Right ventricle myocardium superior (tissue), 1 donor: ENCODE measurements at places on chromosomes 4 and X. TPM values are rescaled to one million over a fixed set of nuclear protein-coding genes. Genes with fewer than 3 reads are reported as not detected.

CLDN24 gene
- not detected for total RNA-seq

POU3F4 gene
- total RNA-seq = not detected

CCNB3 gene
- 0.11 TPM for total RNA-seq

TRAPPC2 gene
- 6.8 TPM for total RNA-seq

CBR4 gene
- total RNA-seq = 23.5 TPM

HEPH gene
- 8.8 TPM for total RNA-seq

POLN gene
- 2.3 TPM for total RNA-seq

TCEAL7 gene
- 1.7 TPM for total RNA-seq

BRCC3 gene
- total RNA-seq = 18.4 TPM

HHIP gene
- total RNA-seq = not detected

KIAA1210 gene
- total RNA-seq = not detected

PACRGL gene
- 6.1 TPM for total RNA-seq

IRAK1 gene
- total RNA-seq = 34.2 TPM

JCHAIN gene
- total RNA-seq = 4.4 TPM

DNA sequence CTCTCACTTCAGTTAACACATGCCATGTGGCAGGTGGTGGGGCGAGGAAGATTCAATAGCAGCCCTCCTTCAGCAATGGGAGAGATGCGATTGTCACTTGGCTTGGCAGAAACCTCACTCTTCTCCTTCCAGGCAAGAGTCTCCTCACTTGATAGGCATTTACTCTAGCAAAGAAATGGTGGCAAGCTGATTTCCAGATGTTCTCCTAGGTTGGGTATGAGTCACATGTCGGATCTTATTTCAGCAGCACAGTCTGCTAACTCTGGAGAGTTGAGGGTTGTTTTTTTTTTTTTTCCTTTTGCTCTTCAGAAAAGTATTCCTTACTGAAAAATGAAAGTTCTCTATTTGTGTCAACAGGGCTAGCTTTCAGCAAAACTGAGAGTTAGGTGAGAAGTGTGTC is 119.5 kb upstream of the CHRDL1 start:
- no peak for DNase-seq

DNA sequence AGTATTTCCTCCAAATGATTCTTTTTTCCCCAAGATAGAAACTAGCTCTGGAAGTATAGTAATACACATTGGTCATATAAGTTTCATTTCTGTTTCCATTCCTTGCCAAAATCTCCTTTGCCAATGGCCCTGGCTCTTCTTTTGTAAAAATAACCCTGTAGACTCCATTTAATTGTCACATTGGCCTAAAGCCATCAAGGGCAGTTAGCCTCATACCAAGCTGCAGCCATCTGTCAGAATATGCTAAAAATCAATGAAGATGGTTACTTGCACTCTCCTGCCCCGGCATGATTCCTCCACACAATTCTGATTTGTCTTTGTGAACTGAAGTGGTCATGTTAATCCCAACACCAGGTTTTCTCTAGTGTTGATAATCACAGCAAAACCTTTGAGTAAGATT is 380.5 kb downstream of the SH2D1A start:
- DNase-seq = no peak

DNA sequence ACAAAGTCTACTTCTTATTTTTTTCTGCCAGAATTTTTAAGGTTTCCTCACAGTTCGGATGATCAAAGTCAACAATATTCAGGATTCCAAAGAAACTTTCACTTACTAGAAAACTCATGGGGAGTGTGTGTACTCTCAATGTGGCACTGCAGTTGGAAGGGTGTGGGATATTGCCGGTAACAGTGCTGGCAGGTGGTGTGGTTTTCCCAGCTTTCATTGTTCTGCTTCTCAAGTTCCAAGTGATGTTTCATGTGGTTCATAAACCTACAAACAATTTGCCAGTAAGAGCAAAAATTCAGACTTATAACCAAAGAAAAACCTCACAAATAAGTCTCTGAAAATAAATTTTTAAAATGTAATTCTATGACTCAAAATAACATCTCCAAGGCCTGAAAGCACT is 39.8 kb downstream of the ZNF280C start:
- no peak for DNase-seq

DNA sequence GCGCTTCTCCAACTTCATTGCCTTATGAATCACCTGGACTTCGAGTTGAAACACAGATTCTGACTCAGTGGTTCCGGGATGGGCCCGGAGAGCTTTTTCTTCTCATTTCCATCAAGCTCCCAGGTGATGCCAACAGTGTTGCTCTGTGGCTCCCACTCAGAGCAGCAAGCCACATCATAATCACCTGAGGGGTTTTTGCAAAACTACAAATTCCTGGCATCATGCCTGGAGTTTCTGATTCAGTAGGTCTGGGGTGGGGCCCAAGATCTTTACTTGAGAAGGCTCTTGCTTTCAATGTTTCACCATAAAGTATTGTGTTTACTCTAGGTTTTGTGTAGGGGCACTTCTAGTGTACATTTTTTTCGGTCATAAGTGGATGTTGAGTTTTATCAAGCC is 7.0 kb downstream of the MTM1 start:
- no peak for DNase-seq

DNA sequence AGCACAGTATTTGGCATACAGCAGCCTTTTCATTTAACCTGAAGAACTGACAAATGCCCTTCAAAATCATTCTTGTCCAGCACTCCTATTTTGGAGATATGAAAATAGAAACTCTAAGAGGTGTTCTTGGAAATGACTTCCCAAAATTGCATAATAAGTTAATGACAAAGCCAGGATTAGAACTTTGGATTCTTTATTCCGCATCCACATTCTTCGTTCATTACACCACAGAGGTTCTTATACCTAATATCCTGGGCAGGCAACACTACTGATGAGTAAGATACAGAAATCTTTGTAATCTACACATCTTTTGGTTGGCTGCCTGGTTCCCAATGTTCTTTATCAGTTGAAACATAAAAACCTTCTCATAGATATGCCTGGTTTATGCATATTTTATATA is 5.9 kb downstream of the COL25A1 start:
- DNase-seq = no peak

- no peak for DNase-seq
Observed at GRCh38 chrX:41522081-41522480, 74.9 kb downstream of the NYX start.

GRCh38 chr4:8910822-8911315 is 39.2 kb upstream of the HMX1 start:
- peak; percentile 23 for DNase-seq

- DNase-seq = no peak
Observed at GRCh38 chr4:26407476-26407875, 82.8 kb downstream of the CCKAR start.

DNA sequence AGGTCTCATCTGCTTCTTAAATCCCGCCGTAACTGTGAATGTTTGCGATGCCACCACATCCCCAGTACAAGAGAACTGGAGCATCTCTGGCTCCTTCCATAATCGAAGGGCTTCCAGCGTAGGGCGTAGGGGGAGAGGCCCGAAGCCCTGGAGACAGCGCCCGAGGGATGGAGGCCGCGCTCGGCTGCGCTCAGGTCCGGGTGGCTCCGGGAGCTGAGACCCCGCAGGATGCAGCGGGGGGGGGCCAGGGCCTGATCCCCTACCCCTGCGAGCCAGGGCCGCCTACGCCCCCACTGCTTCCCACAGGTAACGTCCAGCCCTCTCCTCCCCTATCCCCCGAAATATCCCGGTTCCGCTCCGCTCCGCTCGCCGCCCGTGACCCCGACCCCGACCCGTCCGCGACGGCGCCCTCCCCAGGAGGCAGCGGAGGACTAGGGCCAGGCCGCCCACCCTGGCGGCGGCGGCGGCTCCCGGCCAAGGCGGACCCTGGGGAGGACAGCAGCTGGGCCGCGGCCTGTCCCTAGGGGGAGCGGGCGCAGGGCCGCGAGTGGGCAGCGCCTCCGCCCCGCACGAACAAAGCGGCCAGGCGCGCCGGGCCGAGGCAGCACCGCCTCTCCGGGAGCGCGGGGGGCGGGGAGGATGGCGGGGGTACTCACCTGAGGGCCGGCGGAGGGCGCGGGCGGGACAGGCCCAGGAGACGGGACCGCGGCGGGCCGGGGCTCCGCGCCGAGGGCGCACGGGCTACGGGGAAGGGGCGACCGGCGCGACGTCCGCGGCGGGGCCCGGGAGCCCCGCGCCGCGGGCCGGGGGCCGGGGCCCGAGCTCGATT is 723 bp downstream of the WDFY3 start:
- peak; percentile 65 for DNase-seq

- no peak for DNase-seq
Observed at GRCh38 chr4:100312615-100313350, 122.5 kb upstream of the DDIT4L start.

DNA sequence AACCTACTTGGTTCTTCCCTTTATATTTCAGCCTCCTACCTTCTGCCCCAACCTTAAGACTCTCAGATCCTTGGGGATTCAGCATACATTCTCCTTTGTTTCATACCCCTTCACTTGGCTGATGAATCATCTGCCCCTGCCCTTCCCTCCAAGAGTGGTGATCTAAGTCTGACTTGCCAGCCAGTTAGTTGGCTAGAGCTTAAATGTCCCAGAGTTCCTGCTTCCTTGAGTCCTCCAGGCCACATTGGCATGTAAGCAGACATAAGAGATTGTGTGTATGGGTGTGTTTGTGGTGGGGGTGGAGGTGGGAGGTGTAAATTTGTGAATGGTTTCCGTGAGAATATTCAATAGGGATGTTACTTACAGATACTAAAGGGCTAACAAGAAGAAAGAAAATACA is 3.7 kb upstream of the TEX13D start:
- no peak for DNase-seq

DNA sequence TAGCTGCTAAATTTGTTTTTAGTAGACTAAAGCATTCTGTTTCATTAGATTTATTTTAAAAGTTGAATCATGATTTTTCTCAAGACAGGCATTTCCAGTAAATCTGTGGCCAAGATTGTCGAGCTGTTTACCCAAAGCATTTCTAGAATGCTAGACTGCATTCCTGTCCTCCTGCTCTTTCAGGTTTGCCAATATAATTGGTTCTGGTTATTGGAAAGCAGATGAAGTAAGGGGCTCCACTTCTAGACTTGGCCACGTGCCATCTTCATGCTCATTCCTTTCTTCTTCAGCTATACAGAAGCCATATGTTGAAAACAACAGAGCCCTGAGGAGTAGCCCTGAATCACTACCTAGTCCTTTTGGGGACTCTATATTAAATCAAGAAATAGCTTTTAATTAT is 62.5 kb downstream of the PGRMC2 start:
- no peak for DNase-seq

GRCh38 chr4:172953896-172954568 is 214.6 kb upstream of the GALNT7 start:
- no peak for DNase-seq

DNA sequence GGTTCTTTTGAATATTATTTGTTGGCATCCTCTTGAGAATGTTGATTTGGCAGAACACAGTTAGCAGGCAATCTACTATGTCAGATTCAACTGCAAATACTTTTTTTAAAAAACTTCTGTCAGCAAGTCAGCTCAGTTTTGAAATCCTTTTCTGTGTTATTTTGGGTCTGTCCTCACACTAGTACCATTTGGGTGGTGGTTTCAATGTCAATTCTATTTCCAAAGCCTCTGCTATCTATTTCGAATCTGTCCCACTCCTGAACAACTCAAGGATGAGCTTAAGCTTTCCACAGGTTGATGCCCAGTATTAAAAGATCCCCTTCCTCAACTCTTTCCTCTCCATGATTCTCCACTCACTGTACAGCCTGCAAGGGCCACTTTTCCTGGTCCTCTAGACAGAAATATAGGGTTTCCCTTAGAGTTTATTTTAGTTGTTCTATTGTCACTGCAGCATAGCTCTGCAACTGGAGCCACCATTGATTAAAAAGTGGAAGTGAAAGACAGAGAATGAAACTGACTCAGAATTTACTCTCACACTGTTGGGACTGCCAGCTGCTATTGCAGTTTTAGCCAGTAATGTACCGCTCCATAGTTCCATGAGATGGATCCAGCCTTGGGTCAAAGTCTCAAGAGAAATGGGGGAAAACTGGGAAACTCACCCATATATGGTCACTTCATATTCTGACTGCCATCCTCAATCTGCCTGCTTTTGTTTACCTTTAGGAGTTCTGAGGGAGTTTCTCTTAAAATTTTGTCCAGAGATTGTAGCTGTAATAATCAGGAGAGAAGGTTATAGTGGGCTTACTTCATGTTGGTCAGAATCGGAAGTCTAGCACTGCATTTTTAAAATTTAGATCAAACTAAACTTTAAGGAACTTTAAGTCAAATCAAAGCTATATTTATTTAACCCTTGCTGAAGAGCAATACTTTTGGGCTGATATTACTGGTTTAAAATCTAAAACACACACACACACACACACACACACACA is 14.6 kb downstream of the HDX start:
- DNase-seq = no peak

DNA sequence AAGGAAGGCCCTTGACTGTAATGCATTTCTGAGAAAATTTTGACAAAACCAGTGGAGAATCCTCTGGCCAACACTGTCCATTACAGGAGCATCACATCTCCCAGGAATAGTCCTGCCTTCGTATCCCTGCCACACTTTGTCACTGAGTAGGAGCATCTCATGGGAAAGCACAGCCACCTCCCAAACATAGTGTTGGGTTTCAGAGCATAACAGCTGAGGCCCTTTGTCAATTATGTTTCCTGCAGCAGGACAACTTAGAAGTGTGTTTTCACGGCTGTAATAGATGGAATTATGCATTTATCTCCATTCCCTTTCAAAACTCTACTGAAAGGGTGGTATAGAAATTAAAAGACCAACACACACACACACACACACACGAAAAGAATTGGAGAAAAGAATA is 91.1 kb upstream of the SMAD1 start:
- DNase-seq = no peak

GRCh38 chr4:81566161-81566591 is 94.5 kb upstream of the RASGEF1B start:
- no peak for DNase-seq

GRCh38 chr4:87209182-87209581 is 11.2 kb downstream of the KLHL8 start:
- DNase-seq = no peak

DNA sequence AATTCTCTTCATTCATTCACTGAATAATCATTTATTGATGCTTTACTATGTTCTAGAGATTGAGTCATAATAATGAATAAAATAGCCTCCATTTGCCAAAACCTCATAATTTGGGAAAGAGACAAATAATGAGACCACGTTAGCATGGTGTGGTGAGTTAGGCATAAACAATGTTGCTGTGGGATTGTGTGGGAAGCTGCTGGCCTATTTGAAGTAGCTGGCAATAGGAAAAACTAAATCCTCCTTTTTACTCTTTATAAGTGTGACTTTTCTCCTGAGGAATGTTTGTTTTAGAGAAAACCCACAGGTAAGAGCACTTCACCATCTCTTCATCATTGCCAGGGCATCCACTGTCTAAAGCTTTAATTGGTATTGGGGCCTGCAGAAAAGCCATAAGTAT is 95.3 kb downstream of the AREG start:
- no peak for DNase-seq

DNA sequence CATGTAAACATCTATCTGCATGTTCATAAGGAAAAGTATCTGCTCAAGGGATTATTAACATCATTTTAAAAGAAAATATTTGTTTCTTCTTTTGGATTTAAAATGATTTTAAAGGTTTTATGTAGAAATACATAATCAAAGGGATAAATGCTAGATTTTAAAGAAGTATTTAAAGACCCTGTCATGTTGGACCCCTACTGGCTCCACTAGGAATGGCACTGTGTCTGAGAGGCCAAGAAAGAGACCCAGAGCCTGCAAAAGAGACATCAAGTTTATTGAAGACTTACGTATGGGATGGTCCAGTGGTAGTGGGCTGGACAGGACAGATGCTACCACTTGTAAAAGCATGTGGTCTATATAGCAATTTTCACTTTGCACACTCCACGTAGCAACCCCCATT is 78.7 kb upstream of the PCDH18 start:
- no peak for DNase-seq
